ENCODE measurements at places on chromosomes 6 and 20.

- no peak for DNase-seq
These were observed 386.6 kb upstream of the ARID1B start for GRCh38 chr6:156390621-156391020.

GRCh38 chr20:48690888-48691287 lies 136.9 kb downstream of the PREX1 start:
- DNase-seq, result no peak

GRCh38 chr20:48776306-48776705 lies 51.5 kb downstream of the PREX1 start:
- no peak for DNase-seq

- no peak for DNase-seq
These were observed 728 bp downstream of the PSMA7 start for GRCh38 chr20:62142252-62143080.

DNA sequence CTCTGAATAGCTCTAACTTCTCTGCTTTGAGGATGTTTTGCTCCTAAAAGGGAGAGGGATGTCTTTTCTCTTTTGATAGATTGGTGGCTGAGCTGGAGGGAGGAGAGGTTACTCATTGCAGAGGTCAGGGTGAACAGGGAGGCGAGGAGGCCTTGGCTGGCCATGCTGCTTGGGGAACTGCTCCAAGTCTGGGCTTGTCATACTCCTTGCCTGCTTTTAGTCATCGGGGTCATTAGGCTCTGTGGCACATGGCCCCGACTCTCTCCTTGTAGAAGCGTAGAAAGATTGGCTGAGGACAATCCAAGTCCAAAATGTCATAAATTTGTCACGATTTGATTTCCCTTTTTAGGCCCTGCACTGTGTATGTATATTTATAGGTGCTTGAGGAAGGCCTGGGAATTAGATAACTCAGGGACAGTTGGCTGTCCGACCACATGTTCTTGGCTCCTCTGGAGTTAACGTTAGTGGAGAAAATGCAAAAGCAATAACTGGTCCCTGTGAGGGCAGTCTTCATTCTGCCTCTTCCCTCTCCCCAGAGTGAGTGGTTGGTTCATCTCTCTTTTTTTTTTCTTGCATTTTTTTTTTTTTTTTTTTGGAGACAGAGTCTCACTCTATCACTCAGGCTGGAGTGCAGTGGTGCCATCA lies 160.1 kb downstream of the SCP2D1 start:
- no peak for DNase-seq

GRCh38 chr6:35258858-35259193 lies 709 bp upstream of the ZNF76 start:
- no peak for DNase-seq

DNA sequence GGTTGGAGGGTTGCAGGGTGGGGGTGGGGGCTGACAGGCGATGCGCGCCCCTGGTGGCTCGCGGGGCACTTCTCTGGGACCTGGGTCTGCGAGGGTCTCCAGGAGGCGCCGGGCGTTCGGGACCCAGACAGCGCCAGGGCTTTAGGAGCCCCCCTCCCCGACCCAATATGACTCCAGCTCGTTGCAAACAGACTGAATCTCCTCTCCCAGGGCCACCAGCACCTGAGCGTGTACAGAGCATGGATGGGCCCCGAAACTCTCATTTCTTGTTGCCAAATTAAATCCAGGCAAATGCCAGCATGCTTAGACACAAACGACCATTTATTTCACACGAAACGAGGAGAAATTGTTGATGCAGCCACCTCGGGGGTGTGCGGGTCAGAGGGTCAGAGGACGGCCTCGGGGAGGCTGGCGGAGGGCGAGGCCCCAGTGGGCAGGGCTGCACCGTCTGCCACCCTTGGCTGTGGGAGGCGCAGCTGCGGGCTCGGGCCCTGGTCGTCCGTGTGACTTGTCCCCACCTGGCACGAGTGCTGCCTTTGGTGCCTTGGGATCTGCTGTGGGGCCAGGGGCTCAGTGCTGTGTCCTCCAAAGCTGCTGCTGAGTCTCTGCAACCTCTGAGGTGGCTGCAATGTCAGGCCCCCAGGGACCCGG lies 20.9 kb upstream of the GATA5 start:
- no peak for DNase-seq

DNA sequence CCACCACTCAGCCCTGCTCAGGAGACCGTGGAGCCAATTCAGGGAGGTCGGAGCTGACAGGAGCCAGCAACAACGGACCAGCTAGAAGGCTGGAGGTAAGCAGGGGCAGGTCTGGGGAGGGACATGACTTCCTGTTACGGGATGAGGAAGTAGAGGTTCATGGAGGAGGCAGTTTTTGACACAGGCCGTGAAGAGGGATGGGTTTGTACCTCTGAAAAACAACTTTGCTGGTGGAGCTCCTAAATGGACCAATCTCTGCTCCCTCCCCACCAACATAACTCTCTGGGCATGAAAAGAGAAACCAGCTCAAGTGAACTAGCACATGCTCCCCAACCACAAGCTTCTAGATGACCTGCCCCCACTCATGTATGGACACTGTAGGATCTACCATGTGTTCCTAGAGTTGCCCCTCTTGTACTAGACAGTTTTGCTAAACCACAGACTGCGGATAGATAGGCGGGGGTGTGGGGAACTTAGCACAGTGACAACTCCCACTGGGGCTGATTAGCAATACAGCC lies 31.4 kb downstream of the RALGAPA2 start:
- DNase-seq, result no peak

GRCh38 chr20:17992224-17992637 lies 23.4 kb downstream of the MGME1 start:
- no peak for DNase-seq

DNA sequence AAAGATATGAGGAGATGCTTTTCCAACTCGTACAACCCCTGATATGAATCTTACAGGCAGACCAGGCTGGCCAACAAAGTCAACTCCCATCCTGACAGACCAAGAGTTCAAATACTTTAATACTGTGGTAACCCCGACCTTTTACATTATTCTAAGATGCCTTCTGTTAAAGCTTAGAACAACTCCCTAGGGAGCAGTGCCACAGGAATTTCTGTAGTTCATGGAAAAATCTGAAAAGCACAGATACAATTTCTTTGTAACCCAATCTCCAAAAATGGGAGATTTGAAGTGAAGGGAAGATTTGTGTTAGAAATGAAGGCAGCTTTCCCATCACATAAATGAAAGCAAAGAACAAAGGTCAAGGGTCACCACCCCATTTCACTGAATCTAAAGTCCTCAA lies 151.3 kb upstream of the BEND6 start:
- no peak for DNase-seq

- no peak for DNase-seq
These were observed 23.3 kb upstream of the MYMX start for GRCh38 chr6:44193307-44193910.

GRCh38 chr20:49420811-49421295 lies 61.6 kb downstream of the KCNB1 start:
- no peak for DNase-seq

GRCh38 chr6:126066053-126067048 lies 80.0 kb downstream of the TRMT11 start:
- no peak for DNase-seq

DNA sequence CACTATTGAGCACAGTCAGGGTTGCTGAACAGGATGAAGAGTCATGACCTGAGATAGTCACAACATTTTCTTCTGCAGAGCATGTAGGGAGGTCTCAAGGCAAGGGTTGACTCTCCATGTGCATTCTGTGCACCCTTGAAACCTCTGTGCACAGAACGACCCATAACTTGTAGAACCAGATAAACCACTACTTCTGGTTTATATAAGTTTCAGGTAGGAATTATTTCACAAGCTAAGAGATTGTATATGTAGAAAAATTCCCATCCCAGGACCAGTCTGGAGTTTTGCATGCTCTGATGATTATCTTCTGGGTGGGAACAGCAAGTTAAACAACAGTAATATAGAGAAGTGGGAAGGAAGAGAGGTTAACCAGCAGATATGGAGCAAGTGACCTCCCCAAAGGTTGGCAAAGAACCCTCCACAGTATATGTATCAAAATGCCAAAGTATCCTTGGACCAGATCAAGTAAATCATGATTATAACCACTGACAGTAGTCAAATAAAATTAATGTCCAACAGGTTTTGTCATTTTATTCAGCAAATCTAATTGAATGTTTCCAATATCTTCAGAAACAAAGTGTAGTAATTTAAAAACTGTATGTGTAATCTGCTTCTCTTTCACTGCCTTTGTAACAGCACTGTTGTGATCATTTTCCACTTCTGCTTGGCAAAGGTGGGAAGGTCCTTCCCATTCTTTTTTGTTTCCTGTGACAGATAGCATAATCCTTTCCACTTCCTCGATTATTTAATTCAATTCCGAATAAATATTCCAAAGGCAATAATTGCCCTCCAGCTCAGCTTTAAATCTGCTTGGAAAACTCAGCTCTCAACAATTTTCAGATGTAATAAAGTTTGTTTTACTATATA lies 104.4 kb downstream of the SYNE1 start:
- no peak for DNase-seq

GRCh38 chr6:52213127-52213526 lies 27.0 kb downstream of the IL17A start:
- no peak for DNase-seq

DNA sequence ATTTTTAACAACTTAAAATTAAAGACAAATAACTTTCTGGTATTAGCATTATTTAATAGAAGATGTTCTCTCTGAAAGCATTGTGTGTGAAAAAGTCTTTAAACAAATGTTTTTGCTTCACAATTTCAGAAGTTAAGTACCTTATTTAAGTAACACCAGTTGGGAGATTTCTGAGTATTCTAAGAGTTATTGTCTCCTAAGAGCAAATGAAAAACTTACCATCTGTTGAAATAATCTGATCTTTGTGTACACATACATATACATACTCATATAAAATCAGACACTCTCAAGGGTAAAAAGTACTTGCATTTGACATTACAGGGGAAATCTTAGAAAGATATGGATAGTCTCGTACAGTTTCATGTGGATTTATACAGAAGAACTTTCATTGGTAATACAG lies 2.4 kb downstream of the BTBD3 start:
- no peak for DNase-seq

DNA sequence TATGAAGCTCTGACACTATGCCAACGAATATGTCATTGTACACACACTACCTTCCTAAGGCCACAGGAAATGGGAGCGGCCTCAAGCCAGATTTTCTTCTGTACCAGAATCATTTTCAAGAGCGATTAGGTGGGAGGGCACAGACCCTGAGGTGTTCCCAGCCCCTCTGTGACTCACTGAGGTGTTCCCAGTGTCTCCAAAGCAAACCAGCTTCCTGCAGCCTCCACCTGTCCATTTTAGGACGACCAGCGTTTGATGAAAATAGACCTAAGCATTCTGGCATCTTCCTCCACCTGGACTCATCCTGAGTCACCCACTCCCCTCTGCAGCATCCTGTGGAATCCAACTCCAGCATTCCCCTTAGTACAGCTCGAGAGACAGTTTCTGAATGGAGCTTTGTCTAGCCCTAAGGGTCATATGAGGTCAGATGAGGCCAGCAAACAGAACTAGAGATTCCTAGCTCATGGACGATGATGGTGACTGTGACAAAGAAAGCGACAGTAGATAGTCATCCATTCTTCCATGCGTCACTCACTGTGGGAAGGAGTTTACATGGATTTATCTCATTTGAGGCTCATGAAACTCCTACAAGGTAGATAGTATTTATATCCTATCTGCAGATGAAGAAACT lies 203.4 kb downstream of the PTPRT start:
- no peak for DNase-seq
